ENCODE measurements at places on chromosomes 5 and 9.

- peak; percentile 26 for DNase-seq
These were observed 104.8 kb downstream of the GABBR2 start for GRCh38 chr9:98603821-98604383.

GRCh38 chr5:76252437-76252836 is 150.6 kb upstream of the IQGAP2 start:
- no peak for DNase-seq

- DNase-seq, result no peak
These were observed 270.5 kb downstream of the OSTF1 start for GRCh38 chr9:75358846-75359245.

DNA sequence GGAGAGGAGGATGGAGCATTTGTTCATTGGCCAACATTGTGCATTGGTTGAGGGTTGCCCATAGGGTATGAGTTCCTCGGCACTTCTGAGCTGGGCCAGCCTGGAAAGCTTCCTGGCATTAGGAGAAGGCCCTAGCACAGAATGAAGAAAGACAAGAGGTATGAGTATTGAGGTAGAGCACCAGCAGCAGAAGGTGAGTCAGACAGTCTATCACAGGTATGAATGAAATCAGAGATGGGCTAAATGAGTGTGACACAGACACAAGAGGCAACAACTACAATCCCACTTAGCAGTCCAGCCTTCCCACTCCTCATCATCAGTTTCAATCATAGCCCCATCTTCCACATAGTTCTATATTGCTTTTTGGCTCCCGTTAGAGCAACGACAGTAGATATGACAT is 25.4 kb upstream of the TGFBR1 start:
- DNase-seq, result no peak

All from iris pigment epithelial cell (primary cell).